ENCODE measurements at places on chromosomes 6 and 20. TPM values are rescaled to one million over a fixed set of nuclear protein-coding genes. Genes with fewer than 3 reads are reported as not detected.

GRCh38 chr20:48691523-48691922, 136.3 kb downstream of the PREX1 start:
- no peak overlapping the region for H3K4me3 ChIP-seq
- DNase-seq: no peak
- no peaks in the 10 kb centered on the region for H3K36me3 ChIP-seq
- H3K27me3 ChIP-seq: no peaks in the 10 kb centered on the region
- peaks cover 4% of the 10 kb centered on the region for H3K4me1 ChIP-seq

- no peaks in the 10 kb centered on the region for H3K4me1 ChIP-seq
- DNase-seq: no peak
- H3K27me3 ChIP-seq: no peaks in the 10 kb centered on the region
- no peaks in the 10 kb centered on the region for H3K36me3 ChIP-seq
- H3K27ac ChIP-seq: no peak overlapping the region
Observed at GRCh38 chr20:32796383-32796948, 23.3 kb upstream of the MAPRE1 start.

GRCh38 chr6:7911345-7911725, 747 bp upstream of the TXNDC5 start:
- no peaks in the 10 kb centered on the region for H3K4me1 ChIP-seq
- no peak overlapping the region for H3K27ac ChIP-seq
- no peaks in the 10 kb centered on the region for H3K36me3 ChIP-seq
- H3K27me3 ChIP-seq: no peaks in the 10 kb centered on the region
- peak overlapping the region; percentile 79 for H3K4me3 ChIP-seq

DNA sequence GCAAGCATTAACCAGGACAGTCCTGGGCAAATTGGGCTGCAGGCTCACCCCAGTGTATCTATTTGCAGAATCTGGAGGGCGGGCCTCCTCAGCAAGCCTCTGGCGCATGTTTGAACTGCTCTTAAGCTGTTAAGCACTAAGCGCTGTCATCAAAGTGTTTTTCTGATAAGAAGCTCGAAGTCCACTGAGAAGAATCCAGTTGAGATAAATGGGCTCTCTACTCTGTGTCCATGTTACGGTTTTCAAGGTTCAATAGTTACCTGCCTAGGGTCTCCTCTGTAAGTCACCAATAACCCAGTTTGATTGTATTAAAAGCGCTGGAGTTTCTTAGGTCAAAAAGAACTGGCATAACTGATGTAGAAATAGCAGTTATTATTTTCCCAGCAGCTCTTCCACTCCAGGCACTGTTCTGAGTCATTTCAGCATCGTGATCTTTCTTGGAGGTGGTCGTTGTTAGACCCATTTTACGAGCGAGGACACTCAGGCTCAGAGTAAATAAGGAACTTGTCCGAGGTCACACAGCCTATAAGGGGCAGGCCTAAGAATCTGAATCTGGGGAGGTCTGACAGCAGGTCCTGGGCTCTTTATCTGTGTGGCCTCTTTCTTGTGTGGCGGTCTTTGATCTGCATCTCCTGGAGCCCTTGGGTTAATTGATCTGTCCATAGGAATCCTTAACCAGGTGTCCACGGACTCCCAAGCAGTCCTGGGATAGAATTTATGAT, 207.4 kb upstream of the ZNF217 start:
- H3K27ac ChIP-seq: no peak overlapping the region
- H3K36me3 ChIP-seq: no peaks in the 10 kb centered on the region
- no peak for DNase-seq
- no peak overlapping the region for H3K4me3 ChIP-seq
- no peaks in the 10 kb centered on the region for H3K27me3 ChIP-seq

GRCh38 chr20:8858181-8858787, 210.6 kb upstream of the PLCB4 start:
- DNase-seq: no peak
- H3K4me1 ChIP-seq: no peaks in the 10 kb centered on the region
- H3K36me3 ChIP-seq: no peaks in the 10 kb centered on the region
- H3K4me3 ChIP-seq: no peak overlapping the region
- no peak overlapping the region for H3K27ac ChIP-seq
- no peaks in the 10 kb centered on the region for H3K27me3 ChIP-seq

DNA sequence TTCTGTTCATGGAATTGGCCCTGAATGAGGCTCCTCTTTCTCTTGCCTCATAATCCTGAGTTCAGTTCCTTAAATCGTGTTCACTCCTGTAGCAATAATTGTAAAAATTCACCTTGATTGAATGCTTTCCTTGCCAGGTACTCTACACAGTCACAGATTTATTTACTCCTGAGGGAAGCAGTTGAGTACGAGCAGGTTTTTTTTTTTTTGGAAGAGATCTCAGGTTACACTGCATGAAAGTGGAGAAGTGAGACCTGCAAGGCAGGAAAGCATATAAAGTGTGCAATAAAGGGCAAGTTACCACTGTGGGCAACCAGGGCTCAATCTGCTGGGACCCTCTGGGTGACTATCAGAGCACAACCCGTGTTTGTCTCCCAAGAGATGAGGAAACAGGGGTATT, 93.0 kb upstream of the DOK5 start:
- no peak overlapping the region for H3K4me3 ChIP-seq
- no peak for DNase-seq
- no peak overlapping the region for H3K27ac ChIP-seq
- H3K36me3 ChIP-seq: no peaks in the 10 kb centered on the region

GRCh38 chr6:2476376-2476775, 231.0 kb upstream of the GMDS start:
- H3K27ac ChIP-seq: no peak overlapping the region
- H3K4me3 ChIP-seq: no peak overlapping the region
- no peaks in the 10 kb centered on the region for H3K36me3 ChIP-seq
- no peak for DNase-seq

GRCh38 chr6:27448456-27448855, 24.4 kb downstream of the ZNF184 start:
- H3K36me3 ChIP-seq: peaks cover 12% of the 10 kb centered on the region
- no peaks in the 10 kb centered on the region for H3K27me3 ChIP-seq
- H3K4me3 ChIP-seq: no peak overlapping the region
- no peak overlapping the region for H3K27ac ChIP-seq
- no peak for DNase-seq

GRCh38 chr20:6657904-6658303, 109.6 kb upstream of the BMP2 start:
- no peak overlapping the region for H3K4me3 ChIP-seq
- H3K27me3 ChIP-seq: no peaks in the 10 kb centered on the region
- H3K36me3 ChIP-seq: no peaks in the 10 kb centered on the region
- no peak for DNase-seq
- H3K4me1 ChIP-seq: no peaks in the 10 kb centered on the region

DNA sequence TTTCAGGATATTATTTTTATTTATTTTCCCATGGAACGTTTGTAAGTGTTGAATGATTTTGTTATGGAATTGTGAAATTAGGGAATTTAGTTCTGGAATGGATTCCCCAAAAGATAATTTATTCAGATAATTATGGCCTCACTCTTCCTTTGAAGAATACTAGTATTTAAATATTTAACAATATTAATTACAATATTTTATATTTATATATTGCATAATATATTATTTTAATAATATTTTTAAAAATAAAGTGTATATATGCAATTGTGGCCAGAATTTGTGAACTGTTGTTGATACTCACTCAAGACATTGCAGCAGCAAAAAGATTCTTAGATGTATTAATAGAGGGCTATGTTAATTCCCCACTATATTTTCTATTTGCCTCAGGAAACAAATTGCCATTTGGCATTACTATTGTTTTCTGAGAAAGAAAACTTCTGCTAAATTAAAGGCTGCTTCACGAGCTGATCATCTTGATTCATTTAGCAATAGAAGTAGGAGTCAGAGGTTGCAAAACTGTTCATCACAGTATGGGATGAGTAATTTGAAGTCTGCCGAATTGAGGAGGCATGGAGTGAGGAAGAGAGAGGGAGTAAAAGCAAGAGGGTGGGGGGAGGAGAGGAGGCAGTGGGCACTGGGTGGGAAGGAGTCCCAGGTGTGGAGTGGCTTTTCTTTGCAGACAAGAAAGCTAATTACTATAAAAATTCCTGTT, 729.2 kb downstream of the DHX35 start:
- H3K27ac ChIP-seq: no peak overlapping the region
- H3K36me3 ChIP-seq: no peaks in the 10 kb centered on the region
- H3K4me3 ChIP-seq: no peak overlapping the region
- H3K27me3 ChIP-seq: no peaks in the 10 kb centered on the region
- no peaks in the 10 kb centered on the region for H3K4me1 ChIP-seq

- no peak overlapping the region for H3K4me3 ChIP-seq
- no peak overlapping the region for H3K27ac ChIP-seq
- no peaks in the 10 kb centered on the region for H3K36me3 ChIP-seq
- no peaks in the 10 kb centered on the region for H3K4me1 ChIP-seq
Observed at GRCh38 chr6:52887910-52888524, 21.5 kb downstream of the GSTA3 start.

DNA sequence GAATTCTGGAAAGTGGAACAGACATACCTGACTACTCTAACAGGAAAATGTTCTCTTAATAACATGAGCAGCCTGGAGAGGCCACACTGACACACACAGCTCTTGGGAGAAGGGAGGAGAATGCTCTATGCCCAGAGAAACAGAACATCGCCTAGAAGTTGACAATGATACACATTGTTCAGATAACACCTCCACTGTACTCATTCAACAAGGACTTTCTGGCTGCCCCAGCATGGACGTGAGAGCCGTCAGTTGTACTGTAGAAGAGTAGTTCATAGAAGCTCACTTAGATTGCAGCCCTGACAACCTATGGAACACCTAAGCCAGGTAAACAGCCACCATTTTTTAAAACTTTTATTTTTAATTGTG, 28.9 kb downstream of the BMP7 start:
- no peaks in the 10 kb centered on the region for H3K36me3 ChIP-seq
- no peaks in the 10 kb centered on the region for H3K4me1 ChIP-seq
- no peak for DNase-seq
- H3K27me3 ChIP-seq: no peaks in the 10 kb centered on the region

GRCh38 chr6:157229713-157230112, 93.6 kb downstream of the TMEM242 start:
- no peak for DNase-seq
- H3K4me3 ChIP-seq: no peak overlapping the region
- H3K27ac ChIP-seq: no peak overlapping the region
- no peaks in the 10 kb centered on the region for H3K27me3 ChIP-seq

- no peaks in the 10 kb centered on the region for H3K4me1 ChIP-seq
- no peaks in the 10 kb centered on the region for H3K36me3 ChIP-seq
- H3K27me3 ChIP-seq: no peaks in the 10 kb centered on the region
- DNase-seq: no peak
- H3K4me3 ChIP-seq: no peak overlapping the region
Observed at GRCh38 chr6:169363590-169363989, 109.9 kb upstream of the THBS2 start.

DNA sequence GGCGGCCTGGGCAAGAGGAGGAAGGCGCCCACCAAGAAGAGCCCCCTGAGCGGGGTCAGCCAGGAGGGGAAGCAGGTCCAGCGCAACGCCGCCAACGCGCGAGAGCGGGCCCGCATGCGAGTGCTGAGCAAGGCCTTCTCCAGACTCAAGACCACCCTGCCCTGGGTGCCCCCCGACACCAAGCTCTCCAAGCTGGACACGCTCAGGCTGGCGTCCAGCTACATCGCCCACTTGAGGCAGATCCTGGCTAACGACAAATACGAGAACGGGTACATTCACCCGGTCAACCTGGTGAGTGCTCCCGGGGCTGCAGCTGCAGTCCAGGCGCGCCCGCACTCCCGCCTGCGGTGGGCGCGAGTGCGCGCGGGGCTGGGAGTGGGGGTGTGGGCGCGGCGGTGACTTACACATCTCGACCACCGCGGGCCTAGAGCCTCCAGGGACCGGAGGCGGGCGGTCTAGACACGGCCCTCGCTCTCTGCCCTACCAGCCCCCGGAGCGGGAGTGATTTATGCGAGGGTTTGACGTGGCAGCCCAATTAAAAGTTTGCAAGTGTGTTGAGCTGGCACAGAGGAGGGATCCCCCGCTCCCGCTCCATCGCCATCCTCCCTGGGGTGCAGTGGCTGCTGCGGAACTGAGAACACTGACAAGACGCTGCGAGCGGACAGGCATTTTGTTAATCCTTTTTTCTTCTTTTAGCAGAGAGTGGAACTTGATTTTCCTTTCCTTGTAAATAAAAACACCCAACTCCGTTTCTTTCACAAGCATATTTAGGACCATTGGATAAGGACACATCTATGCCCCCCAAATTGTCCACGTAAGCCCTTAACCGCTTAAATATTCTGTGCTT, 867 bp downstream of the TCF21 start:
- DNase-seq: no peak
- H3K4me1 ChIP-seq: no peaks in the 10 kb centered on the region
- H3K27ac ChIP-seq: peak overlapping the region; percentile 83

DNA sequence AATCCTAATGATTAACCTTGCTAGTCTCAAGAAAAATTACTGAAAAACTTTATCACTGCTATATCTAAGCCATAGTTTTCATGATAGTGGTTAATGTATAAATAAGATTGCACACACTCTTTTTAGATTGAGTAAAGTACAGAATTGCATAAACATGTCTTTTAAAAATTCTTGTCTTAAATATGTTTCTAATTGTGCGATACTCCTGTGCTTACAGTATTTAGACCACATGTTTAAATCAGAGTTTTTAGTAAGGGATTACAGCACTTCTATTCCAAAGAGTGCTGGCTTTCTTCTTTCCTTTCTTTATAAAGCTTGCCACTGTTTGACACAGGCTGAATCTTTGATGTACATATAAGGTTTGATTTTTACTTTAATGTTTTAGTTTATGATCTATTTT, 36.8 kb upstream of the RGS17 start:
- H3K27me3 ChIP-seq: no peaks in the 10 kb centered on the region
- no peak overlapping the region for H3K4me3 ChIP-seq
- H3K4me1 ChIP-seq: no peaks in the 10 kb centered on the region
- DNase-seq: no peak

- H3K27me3 ChIP-seq: no peaks in the 10 kb centered on the region
- no peak overlapping the region for H3K4me3 ChIP-seq
- no peaks in the 10 kb centered on the region for H3K36me3 ChIP-seq
- no peak for DNase-seq
- no peaks in the 10 kb centered on the region for H3K4me1 ChIP-seq
- H3K27ac ChIP-seq: no peak overlapping the region
Observed at GRCh38 chr6:129753422-129753821, 43.4 kb upstream of the ARHGAP18 start.

GTSF1L gene
- total RNA-seq: 7.2 TPM

FAM209A gene
- not detected for total RNA-seq

POLH gene
- 9.2 TPM for total RNA-seq

KCNQ2 gene
- total RNA-seq: 0.46 TPM

MCHR2 gene
- not detected for total RNA-seq

COL21A1 gene
- total RNA-seq: 4.8 TPM

SULF2 gene
- total RNA-seq: 43.6 TPM

PHF3 gene
- total RNA-seq: 63.9 TPM

FAM209B gene
- total RNA-seq: not detected

Data from prostate gland (tissue), 2 donors.